Common myeloid progenitor, CD34-positive (primary cell): ENCODE measurements at places on chromosomes 5 and 9.

- no peak for DNase-seq
These were observed 21.4 kb upstream of the ANXA2R start for GRCh38 chr5:43061352-43062075.

GRCh38 chr5:132962429-132963021 is 909 bp downstream of the AFF4 start:
- DNase-seq, result peak; percentile 59

DNA sequence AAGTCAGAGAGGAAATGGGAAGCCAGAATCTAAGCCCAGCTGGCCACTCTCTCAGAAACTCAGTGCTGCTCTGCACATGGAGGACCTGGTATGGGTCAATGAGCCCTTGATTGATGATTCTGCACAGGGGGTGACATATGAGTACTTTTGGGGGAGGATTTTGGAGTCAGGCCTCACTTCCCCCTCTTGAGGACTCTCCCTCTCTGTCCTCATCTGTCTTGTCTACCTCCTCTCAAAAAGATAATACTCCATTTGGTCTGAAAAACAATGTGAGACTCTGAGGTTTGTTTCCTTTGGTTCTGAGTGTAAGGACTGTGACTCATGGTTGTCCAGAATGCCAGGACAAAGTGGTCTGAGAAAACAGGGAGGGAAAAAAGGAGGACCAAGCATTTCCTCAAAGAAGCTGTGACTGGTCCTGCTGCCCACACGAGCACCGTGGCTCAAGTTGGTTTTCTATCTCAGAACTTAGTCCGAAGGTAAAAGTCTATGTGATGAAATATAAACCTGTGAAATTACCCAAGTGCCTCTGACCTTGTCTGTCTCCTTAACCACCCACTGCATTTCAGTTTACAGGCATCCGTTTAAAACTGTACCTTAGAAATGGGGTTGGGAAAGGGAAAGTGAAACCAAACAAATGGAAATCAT is 11.1 kb downstream of the TTC39B start:
- peak; percentile 86 for DNase-seq

- no peak for DNase-seq
These were observed 204.1 kb upstream of the MEF2C start for GRCh38 chr5:89087128-89087527.

DNA sequence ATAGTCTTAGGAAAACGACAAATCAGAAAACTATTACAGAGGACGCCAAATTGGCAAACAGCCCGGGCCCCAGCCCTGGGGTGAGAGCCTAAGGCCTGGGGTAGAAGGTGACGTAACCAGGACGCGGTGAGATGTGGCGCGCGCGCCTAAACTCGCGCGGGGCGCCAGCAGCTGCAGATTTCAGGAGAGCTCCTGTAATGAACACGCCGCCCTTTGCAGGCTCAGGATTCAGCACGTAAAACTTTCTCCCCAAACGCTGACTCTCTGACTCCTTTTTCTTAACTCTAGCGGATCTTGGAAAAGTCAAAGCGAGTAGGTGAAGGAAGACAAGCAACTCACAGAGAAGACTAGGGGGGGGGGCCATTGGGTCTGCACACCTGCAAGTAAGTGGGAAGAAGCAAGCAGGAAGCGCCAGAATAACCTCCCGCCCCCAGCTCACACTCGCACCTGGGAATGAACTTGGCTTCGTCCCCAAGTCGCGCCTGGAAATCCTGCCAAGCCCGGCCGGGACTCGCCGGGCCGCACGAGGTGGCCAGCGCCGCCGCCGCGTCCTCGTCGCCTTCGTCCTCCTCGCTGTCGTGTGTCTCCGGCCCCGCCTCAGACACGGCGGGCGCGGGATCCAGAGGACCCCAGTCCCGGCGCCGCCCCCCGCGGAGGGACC is 822 bp downstream of the RASEF start:
- DNase-seq, result peak; percentile 5

- DNase-seq, result no peak
These were observed 169.3 kb downstream of the DCP2 start for GRCh38 chr5:113145757-113146387.

- no peak for DNase-seq
These were observed 333.6 kb downstream of the PIK3R1 start for GRCh38 chr5:68548959-68549676.

GRCh38 chr5:17808566-17808965 is 174.3 kb downstream of the TAF11L14 start:
- DNase-seq, result no peak

GRCh38 chr5:137589185-137589584 is 90.1 kb upstream of the SPOCK1 start:
- no peak for DNase-seq

- no peak for DNase-seq
These were observed 72.3 kb downstream of the ZNF366 start for GRCh38 chr5:72434781-72435437.

DNA sequence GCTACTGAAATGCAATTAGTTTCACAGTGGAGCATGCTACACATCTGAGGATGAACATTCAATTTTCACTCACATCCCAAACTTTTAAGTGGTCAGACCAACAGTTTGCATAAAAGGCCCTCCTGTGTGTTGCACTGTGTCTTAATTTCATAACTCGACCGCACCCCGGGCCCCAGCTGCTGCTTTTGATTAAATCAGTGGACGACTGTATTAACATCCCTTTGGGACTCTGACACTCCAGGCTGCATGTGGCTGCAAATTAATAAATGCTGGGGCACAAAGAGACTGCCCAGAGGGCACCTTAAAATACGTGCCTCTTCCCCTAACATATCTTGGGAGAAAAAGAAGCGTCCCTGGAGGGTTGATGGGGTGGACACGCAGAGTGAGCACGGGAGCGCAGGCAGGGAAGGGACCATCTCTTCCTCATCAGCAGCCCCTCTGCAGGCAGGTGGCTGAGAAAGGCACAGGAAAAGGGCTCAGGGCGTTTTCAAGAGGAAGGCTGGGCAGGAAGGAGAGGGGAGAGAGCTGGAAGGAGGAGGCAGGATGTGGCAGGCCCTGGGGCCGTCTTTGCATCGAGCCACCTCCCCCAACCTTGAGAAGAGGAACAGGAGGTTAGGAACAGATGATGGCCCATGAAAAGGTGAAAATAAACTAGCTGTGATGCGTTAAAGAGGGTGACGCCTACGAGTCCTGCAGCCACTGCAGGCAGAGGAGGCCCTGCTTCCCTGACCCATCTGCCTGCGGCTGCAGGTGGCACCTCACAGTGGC is 18.6 kb downstream of the MED10 start:
- DNase-seq, result peak; percentile 69

GRCh38 chr5:141343242-141343952 is at the start of gene PCDHGA3:
Gene PCDHGA3 (plus strand): TSS chr5:141343829. CDS start chr5:141344034, 205 bp downstream.
- DNase-seq, result peak; percentile 66

GRCh38 chr9:135592625-135593024 is 31.1 kb downstream of the PAEP start:
- DNase-seq, result no peak

DNA sequence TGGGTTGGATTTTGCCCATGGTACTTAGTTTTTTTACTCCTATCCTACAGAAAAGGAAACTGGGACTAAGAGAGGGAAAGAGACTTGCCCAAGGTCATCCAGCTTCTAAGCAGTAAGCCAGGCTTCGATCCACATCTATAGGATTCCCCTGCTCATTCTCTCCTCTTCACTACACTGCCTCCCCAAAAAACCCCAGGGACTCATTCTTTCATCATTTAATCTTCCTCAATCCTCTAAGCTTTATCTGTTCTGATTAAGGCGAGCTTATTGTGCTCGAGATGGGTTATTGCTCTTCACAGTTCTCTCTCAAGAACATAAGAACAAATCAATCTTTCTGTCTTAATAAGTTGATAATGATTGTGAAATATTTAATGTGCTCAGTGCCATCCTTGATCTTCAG is 511.1 kb upstream of the BRINP1 start:
- DNase-seq, result no peak

GRCh38 chr5:174721530-174722432 is 2.6 kb upstream of the MSX2 start:
- no peak for DNase-seq

GRCh38 chr5:158470764-158471534 is 612.0 kb upstream of the CLINT1 start:
- DNase-seq, result no peak
